ENCODE measurements at places on chromosomes 13 and 19.

DNA sequence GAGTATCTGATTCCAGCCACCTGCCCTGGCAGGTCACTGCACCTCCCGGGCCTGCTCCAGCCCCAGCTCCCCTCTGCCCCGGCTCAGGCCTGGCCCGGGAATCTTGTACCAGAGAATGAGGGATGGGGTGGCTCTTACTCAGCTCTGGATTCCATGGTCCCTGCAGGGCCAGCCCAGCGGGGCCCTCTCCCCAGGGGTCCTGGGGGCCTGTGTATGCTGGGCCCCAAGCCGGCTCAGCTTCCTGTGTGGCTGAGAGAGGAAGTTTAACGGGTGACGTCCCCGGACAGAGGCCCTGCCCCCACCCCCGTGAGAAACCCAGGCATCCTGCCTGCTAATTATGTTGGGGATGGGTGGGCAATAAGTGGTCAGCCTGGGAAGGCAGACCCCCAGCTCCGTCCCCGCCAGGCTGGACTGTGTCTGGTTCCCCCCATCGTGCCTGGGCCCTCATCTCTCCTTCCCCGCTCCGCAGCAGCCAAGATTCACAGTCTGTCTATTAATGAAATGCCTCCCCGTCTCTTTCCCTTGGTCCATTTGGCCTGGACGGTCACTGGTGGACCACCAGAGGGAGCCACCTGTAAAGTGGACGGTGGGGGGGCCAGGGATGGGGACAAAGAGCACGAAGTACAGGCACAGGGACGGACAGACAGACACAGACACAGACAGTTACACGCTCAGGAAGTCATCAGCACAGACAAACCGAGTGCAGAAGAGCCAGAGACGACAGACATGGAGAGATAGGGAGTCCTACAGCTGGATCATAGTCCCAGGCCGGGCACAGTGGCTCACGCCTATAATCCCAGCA lies at the start of gene DENND1C:
Gene DENND1C, minus strand, starts transcription at position 247 of the 802 bp plus-strand sequence. Its CDS starts 92 bp downstream, at position 155.
- peak; percentile 59 for DNase-seq

- no peak for DNase-seq
Measured at GRCh38 chr19:14603990-14604387, 21.1 kb downstream of the CLEC17A start.

GRCh38 chr19:15871570-15871969 lies 26.3 kb downstream of the CYP4F2 start:
- DNase-seq = peak; percentile 1

- DNase-seq = no peak
Measured at GRCh38 chr13:48567515-48568369, 34.9 kb upstream of the RCBTB2 start.

DNA sequence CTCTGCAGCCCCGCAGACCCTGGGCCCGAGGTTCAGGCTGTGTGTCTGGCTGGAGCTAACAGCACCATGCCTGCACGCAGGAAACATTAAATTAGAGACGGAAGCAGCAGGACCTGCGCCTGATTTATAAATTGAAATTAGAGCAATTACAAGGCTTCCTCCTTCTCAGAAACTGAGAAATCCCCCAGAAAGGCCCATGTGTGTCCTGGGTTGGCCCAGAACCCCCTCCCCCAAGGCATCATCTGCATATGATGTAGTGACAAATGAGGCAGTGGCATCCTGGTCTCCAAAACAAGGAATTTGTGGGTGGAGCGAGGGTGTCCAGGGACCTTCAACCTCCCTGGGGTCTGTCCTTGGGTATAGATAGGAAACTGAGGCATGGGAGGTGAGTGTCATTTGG lies 27.2 kb upstream of the SEMA6B start:
- DNase-seq = no peak

GRCh38 chr13:78600280-78600883 lies 3.0 kb downstream of the POU4F1 start:
- DNase-seq = no peak

DNA sequence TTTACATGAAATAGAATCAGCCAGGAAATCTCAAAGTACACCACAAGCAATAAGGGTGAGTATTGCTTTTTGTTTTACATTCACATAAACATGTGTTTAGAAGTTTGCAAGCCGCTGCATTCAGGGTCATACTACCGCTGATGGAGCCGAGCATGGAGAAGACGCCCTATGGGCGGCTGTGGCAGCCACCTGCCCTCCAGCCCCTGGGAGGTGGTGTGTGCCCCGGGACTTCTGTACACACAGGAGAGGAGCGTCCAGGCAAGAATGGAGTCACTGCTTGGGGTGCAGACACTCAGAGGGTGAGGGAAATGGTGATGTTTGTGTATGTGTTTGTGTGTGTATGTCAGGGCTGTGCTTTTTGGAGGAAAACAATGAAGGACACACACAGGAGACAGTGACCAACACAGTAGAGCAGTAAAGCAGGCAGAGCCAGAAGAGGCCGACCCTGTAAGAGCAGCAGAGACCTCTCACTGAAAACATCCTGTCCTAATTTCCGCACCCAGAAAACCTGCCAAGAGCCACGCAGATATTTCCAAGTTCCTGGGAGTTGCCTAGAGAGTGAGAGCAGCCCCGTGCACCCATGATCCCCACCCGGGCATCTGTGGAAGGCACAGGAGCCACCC lies 108.1 kb upstream of the GJB6 start:
- no peak for DNase-seq

DNA sequence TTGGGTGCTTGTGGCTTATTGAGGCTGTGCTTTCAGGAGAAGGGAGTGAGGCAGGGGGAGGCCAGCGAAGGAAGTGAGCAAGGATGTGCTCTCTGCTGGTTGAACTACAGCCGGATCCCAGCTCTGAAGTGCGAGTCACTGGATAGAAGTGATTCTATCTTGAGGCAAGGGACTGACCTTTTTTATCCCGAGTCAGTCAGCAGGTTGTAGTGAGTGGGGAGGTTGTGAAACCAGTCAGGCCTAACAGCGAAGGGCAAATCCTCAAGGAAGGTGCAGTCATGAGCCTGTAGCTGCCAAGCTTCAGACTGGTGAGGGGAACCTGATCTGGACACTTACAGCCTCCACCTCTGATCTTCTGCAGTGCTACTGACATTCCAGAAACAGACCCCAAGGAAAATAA lies 18.6 kb downstream of the SCEL start:
- no peak for DNase-seq

DNA sequence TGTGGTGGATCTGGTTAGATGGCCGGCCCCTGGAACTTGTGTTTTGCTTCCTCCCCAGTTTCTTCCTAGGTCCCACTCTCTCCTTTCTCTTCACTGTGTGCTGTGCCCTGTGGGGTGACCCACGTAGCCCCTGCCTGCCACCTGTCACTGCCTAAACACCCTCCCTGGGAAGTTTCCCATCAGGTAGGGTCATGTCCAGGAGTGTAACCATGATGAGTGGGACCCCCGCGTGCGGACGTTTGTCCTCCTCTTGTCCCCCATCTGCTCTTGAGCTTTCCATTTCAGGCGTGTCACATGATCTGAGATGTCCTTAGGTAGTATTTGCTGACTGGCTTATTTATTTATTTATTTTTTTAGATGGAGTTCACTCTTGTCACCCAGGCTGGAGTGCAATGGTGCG lies 61.3 kb downstream of the ARHGEF7 start:
- no peak for DNase-seq

GRCh38 chr13:22846551-22846950 lies 334.2 kb upstream of the SGCG start:
- no peak for DNase-seq

- DNase-seq = no peak
Measured at GRCh38 chr13:51923983-51924539, 62.3 kb downstream of the CCDC70 start.
